ENCODE measurements at places on chromosomes 1 and 21. TPM values are rescaled to one million over a fixed set of nuclear protein-coding genes. Genes with fewer than 3 reads are reported as not detected.
A peak's percentile ranks its signal among the peaks of the same experiment; 100 is the strongest.

DNA sequence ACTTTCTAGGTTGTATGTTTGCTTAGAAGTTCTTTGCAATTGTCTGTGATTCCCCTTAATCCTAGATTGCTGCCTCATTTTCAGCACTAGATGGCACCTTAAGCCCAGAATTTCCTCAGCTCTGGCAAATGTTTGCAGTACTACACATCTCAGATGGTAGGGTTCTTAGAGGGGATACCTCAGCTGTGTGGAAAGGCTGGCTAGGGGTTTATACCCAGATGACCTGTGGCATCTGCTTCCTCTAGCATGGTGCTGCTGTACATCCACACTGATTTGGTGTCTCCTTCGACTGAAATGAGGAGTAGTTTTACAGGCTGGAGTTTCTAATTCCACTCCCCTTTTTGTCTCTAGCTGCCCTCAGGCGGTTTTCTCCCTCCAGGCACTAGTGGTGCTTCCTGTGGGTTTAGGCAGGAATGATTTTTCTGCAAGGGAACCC lies 23.5 kb downstream of the ASB17 start:
- DNase-seq: peak; percentile 14

The EGLN1 gene
- total RNA-seq: 24.4 TPM

GRCh38 chr1:160419150-160419837 lies 18.9 kb downstream of the VANGL2 start:
- no peak for DNase-seq

DNA sequence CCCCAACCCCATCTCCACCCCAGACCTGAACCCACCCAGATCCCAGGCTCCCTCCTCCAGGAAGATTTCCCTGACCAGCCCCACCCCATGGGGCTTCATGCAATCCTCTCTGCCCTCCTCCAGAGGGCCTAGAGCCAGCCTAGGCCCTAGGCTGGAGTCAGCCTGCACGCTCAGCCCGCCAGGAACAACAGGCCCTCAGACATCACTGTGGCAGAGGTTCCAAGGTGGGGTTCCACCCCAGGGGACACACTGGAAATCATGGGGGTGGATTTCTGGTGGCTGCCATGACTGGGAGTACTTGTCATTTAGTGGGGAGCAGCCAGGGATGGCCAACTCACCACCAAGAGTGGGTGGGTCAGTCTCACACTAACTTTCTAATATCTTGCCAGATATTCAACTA lies 122.0 kb downstream of the GLIS1 start:
- no peak for DNase-seq

The FAM177B gene
- total RNA-seq: not detected

GRCh38 chr1:200231787-200232231 lies 178.0 kb downstream of the ZNF281 start:
- no peak for DNase-seq

- peak; percentile 39 for DNase-seq
Measured at GRCh38 chr1:53410100-53410541, 49.1 kb upstream of the DMRTB1 start.

- no peak for DNase-seq
Measured at GRCh38 chr1:193085263-193085662, 20.0 kb downstream of the GLRX2 start.

DNA sequence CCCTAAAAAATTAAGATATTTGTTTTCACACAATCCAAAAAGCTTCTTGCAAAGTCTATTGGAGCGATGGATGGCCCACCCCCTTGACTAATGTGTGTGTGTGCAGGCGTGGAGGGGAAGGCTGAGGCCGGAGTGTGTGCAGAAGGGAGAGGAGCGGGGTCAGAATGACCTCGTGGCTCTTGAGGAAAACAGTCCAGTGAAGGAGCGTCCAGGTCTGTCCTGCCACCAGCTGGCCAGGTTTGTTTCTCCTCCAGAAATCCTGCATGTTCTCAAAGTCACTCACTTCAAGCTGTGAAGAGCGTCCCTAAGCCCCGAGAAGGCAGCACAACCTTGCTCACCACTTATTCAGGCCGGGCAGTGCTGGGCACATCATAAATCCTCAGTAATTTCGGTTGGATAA lies 69.5 kb upstream of the SSX2IP start:
- no peak for DNase-seq

- DNase-seq: no peak
Measured at GRCh38 chr1:148362216-148362611, 120.9 kb downstream of the PPIAL4G start.

DNA sequence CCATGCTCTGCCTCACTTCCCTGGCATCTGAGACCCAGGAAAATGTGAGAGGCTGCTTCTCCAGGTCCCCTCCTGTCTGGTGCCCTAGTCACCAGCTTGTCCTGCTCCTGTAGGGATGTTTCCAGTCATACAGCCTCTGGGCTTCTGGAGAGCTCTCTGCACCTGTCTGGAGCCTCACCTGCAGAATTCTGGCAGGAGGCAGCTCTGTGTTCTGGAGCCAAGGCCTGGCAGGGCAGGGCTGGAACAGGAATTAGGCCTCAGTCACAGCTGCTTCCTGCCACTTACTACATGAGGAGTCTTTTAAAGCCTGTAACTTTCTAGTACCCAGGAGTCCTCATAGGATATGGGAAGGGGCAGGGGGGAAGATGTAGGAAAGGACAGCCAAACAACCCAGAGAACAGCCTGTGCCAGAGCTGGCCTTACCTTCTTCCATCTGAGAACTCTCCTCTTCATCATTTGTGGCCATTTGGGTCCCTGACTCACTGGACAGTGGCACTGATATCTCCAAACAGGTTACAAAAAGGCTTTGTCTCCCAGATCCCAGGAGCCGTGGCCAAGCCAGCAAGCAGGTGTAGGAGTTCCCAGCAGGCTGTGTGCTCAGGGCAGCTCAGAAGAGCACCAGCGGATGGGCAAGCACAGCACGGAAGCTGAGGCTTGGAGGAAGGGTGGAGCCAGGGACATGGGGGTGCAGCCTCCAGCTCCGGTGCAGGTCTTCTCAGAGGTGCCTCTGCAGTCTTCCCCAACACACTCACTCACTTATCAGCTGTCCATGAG lies 31.4 kb upstream of the ARTN start:
- DNase-seq: no peak

DNA sequence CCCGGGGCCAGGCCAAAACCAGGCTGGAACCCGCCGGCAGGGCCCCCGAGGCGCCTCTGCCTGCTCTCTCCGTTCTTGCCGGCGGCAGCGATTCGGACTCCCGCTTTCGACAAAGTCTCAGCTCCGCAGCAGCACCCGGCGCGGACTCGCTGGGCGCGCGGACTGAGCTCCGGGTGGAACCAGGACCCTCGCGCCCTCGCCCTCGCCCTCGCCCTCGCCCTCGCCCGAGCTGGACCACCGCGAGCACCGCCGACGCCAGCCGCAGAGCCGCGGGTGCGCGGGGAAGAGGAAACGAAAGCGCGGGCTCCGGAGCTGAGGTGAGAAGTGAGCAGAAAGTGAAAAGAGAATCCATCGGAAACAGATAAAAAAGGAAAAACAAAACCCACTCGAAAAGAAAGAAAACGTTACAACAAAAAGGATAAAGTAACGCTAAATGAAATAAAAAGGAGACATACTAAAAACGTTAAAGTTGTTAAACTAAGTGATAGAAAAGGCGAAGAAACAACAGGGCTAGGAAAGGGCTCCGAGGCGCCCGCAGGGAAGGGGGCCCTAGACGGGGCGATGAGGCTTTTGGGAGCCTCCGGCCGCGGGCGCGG lies 64.9 kb downstream of the MEF2D start:
- no peak for DNase-seq

- DNase-seq: no peak
Measured at GRCh38 chr1:206049919-206050600, 2.9 kb upstream of the RHEX start.

- peak; percentile 59 for DNase-seq
Measured at GRCh38 chr1:20194757-20195461, 8.6 kb upstream of the PLA2G2C start.

- DNase-seq: no peak
Measured at GRCh38 chr1:20893931-20894330, 106.8 kb upstream of the HP1BP3 start.

The ELF3 gene
- 0.55 TPM for total RNA-seq

- no peak for DNase-seq
Measured at GRCh38 chr1:98698625-98699024, 37.1 kb downstream of the SNX7 start.

The CFHR2 gene
- total RNA-seq: not detected

DNA sequence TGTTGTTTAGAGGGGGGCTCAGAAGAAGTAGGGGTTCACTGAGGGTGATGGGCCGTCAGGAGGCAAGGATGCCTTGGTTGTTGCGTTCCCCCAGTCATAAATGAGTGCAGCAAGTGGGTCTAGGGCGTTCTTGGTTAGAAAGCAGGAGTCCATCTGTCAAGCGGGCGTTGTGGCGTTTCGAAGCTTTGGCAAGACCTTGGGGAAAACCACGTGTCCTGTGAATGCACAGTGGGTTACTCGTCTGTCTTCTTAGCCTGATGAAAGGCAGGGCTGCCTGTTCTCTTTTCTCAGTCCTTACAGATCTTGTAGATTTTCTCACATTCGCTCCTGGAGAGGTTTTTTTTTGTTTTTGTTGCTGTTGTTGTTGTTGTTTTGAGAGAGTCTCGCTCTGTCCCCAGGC lies 6.3 kb upstream of the ZNF496 start:
- no peak for DNase-seq

DNA sequence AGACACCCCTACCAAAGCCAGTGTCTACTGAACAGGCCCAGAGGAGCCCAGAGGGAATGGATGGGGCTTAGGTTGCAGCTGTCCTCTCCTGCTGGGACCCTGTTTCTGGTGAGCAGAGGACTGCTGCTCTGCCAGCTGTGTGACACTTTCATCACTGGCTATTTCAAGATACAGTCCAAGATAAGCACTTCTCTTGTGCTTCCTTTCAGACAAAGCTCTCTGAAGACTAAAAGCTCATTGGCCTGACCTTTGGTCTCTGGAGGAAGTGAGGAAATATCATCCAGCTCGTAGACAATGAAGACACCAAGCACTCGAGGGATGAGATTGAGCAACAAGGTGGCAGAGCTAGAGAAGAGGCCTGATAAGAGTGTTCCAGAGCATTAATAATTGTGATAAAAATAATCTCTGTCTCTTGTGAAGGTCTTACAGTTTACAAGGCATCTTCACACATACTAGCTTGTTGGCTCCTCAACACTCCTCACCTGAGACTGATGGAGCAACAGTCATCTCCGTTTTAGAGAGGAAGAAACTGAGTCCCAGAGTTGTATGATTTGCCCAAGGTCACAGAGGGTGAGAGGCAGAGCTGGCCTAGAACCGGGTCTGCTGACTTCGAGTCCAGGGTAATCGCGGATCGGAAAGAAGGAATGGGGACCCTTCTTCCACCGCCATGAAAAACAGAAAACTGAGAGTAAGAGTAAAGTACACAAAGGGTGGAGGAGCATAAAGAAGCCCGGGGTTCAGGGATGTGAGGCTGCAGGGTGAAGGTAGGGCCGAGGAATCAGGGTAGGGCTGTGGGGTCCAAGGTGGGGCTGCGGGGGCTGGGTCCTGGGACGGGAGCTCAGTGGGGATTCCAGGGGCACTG lies 666 bp downstream of the PAFAH2 start:
- DNase-seq: no peak

DNA sequence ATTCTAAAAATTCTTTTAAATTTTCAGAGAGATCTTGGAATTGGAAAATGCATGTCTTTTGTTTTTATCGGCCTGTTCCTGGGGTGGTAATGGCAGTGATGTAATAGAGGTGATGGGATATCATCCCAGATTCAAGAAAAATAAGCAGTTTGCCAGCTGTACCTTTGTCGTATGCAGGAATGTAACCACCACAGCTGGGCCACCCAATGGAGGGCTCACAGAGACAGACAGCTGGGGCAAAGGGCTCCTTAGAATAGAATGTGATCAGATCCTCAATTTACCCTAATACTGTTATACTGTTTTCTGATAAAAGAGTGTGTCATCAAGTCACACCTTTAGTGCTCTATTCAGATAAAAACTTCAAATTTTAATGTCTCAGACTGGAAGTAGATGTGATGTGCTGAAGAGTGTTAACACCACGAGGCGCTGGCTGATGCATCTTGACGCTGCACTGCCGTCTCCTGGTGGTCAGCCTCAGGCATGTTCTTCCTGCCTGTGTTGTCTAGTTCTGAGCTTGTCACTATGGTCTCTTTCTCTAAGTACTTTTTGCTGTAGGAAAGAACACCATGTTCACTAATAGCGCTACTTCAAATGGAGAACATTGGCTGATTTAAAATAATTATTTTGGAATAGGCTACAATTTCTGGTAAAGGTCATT lies 78.8 kb downstream of the C1orf21 start:
- DNase-seq: no peak

The CBR3 gene
- 2.1 TPM for total RNA-seq

The HJV gene
- total RNA-seq: not detected

DNA sequence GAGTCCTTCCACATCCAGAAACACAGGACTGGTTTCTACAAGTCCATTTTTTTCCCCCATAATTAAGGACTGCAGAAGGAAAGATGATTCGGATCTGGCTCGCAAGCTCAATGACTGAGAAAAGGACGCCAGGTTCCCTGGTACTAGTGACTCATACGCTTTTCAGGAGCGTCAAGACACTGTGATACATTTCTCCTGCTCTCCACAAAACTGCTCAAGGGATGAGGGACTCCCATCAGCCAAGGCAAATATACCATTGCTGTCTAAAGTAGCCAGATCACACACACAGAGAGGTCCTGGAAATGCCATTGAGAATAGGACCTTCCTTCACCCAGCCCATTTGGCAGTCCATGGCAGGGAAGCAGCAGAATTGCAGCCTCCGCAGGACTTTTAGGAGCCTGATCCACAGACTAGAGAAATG lies 253.6 kb upstream of the IRF2BP2 start:
- no peak for DNase-seq

- DNase-seq: no peak
Measured at GRCh38 chr1:202858331-202858730, 30.6 kb downstream of the RABIF start.

DNA sequence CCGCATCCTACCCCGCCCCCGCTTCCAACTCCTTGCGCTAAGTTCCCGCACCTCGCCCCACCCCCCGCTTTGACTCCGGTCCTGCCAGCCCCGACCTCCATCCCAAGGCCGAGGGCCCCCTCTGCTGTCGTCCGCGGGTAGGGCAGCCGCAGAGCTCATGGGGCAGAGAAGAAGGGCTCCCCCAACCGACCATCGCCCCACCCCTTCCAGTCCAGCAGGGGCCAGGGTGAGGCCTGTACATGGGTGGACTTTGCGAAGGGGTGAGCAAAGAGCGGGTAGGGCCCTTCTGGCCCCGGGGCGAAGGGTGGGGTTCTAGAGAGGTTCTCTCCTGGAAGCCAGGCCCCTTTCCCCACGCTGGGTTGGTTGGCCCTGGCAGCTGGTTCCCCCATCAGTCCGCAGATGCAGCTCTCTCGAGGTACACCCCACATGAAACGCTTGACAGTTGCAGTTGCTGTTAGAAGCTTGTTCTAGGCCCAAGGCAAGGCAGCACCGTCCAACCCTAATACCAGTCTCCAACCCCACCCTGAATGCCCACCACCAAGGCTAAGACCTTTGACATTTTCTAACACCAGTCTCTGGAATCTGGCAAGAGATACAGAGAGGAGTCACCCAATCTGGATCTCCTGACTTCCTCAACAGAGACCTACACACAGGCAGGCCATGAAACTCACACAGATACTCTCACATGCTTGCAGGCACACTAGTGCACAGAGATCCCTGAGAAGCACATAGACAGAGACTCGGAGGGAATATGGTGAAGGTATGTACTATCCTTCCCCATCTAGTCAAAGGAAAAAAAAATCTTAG lies 25.3 kb upstream of the ADGRB2 start:
- peak; percentile 100 for DNase-seq

Measured in neural crest cell (in vitro differentiated cells).